Activated T-cell treated with anti-CD3 and anti-CD28 coated beads, Interleukin-2, amount 50 U/mL, for 1 hour (primary cell): ENCODE measurements at places on chromosomes 1 and 21.

DNA sequence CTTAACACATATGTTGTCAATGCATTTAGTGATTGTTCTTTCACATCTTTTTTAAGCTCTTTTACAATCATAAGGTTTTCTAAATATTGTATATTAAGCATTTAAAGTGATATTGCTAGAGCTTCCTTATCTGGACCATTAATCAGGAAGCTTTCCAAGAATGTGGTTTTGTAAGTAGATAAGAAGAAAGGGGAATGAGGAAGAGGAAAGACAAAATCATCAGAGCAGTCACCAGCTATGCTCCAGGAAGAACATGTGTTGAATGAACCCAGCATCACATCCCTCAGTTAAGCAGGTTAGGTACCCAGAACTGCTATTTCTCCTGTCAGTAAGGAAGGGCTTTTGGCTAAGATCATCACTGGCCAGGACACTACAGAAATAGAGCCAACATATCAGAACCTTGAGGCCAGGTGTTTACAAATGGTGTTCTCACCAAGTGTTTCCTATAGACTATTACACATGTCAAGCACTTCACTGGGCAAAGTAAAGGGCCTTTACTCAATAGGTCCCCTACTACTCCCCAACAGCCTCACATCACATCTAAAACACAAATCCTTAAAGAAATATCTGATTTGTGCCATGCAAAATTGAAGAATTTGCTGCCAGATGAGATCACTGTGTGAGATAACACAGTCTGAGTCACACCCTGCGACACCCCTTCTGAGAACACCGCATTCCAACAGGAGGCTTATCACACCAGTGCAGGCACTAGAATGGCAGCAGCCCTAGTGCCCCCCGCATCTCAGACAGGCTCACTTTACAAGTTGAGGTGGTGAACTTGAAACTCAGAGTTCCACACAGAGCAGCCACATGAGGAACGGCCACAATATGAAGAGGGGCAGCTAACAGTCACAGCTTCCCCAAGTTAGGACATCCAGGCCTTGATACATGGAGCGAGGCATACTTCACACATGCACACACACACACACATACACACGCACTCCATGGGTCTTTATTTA is 1.8 kb upstream of the SPRR2A start:
- DNase-seq, result no peak

GRCh38 chr1:89064632-89065031 is 376 bp downstream of the GBP1 start:
- no peak for DNase-seq

DNA sequence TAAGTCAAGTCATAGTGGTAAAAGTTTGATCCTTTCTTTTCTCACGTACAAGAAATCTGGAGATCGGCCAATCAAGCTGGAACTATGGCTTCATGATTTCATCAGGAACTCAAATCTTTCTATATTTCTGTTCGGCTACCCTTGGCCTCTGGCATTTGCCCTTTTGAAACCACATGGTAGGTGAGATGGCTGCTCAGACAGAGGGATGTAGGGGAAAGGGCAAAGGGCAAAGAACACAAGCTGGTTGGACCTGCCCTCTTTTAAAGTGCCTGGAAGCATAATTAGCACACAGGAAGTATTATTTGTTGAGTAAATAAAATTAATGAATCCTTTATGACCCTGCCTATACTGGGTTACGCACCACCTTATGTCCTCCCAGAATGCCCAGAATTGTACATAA is 11.5 kb upstream of the RGS1 start:
- DNase-seq, result no peak

DNA sequence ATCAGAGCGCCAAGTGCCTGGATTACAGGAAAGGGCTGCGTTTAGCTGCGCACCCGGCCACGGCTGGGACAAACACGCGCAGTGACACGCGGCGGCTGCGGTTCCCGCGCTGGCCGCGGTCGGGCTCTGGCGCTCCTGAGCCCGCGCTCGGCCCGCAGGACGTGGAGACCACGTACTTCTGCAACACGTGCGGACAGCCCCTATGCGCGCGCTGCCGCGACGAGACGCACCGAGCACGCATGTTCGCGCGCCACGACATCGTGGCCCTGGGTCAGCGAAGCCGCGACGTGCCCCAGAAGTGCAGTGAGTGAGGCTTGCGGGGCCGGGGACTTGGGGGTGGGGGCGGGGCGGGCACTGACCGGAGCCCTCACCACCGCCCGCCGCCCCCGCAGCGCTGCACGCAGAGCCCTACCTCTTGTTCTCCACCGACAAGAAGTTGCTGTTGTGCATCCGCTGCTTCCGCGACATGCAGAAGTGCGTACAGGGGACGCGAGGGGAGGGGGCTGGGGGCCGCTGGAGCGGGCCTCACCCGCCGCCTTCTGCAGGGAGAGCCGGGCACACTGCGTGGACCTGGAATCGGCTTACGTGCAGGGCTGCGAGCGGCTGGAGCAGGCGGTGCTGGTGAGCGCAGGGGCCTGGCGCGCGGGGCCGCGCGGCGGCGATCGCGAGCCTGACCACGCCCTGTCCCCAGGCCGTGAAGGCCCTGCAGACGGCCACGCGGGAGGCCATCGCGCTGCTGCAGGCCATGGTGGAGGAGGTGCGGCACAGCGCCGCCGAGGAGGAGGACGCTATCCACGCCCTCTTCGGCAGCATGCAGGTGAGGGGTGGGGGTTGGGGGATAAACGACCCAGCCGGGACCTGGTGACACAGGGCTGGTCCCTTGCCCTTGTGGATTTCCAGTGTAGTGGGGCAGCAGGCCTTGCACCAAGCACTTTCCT is 3.1 kb downstream of the RNF207 start:
- DNase-seq, result peak; percentile 35

DNA sequence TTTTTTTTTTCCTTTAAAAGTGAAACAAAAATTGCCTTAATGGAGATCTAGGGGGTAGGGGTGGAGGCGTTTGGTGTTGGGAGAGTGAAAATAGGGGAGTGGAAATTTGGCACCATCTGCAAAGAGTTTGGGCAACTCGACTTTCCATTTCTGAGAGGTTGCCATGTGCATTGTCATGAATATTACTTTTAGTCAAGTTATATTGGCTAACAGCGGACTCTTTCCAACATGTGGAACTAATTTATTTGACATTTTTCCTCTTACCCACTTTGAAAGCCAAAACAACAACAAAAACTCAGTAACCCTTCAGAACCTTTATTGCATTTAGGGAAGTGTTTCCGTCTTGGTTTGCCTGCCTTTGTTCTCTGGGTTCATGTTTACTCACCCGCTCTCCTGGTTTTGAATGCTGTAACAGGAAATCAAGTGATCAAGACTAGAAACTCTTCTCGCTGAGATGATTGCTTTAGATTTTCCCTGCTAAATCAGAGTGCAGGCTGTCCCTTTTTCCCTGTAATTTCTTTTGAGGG is 70.4 kb downstream of the CACHD1 start:
- no peak for DNase-seq

DNA sequence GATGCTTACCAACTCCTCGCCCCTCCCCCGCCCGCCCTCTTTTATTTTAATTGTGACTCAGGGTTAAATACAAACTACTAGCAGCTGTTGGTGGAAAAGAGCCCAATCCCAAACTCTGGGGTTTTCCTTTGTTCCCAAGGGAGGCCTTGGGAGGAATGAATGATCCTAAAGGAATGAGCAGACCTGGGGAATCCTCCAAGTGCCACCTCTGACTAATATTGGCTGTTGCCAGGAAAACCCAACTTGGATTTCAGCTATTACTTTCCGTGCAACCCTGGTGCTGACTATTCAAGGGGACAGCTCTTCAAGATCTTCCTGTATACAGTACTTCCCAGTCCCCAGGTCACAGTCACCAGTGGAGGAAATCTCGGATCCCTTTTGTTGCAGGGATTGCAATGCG is 1.3 kb upstream of the S100A10 start:
- no peak for DNase-seq

- DNase-seq, result no peak
These were observed 184.5 kb downstream of the CHRM3 start for GRCh38 chr1:239570878-239571277.

DNA sequence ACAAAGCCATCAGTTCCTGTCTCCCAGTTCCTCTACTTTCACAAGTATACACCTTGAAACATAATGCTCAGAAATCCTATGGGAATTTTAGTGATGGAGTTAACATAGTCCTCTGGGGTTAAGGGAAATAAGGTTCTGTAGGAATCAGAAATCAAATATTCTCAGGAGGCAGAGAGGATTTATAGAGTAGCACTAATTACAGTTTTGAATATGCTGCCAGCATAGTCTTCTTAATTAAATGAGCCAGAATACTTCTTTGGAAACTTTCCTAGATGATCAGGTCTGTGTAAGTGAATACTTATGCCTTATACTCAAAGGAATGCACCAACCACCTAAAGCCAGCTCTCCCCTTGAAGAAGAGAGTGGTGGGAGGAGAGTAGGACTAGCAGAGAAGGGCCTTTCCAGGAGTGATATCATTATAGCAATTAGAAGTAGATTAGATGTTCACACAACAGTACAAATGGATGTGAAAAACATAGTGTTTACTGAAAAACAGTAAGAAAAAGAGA is 31.4 kb upstream of the DIRAS3 start:
- DNase-seq, result no peak

DNA sequence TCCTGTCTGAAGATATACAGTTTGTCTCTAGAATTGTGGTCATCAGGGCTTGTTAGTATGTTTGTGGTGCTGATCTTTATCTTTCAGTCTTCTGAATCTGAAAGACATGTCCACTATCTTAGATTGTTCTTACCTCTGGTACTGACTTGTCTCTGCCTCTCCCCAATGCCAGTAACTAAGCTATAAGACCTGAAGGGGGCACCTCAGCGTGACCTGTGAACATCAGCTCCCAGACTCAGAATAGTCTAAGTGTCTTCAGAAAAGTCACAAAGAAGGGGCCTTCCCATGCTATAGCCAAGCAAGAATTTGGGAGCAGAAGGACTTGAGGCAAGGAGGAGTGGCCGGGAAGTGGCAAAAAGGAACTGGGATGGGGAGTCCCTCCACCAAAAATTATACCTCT is 178.1 kb downstream of the NTNG1 start:
- DNase-seq, result no peak

DNA sequence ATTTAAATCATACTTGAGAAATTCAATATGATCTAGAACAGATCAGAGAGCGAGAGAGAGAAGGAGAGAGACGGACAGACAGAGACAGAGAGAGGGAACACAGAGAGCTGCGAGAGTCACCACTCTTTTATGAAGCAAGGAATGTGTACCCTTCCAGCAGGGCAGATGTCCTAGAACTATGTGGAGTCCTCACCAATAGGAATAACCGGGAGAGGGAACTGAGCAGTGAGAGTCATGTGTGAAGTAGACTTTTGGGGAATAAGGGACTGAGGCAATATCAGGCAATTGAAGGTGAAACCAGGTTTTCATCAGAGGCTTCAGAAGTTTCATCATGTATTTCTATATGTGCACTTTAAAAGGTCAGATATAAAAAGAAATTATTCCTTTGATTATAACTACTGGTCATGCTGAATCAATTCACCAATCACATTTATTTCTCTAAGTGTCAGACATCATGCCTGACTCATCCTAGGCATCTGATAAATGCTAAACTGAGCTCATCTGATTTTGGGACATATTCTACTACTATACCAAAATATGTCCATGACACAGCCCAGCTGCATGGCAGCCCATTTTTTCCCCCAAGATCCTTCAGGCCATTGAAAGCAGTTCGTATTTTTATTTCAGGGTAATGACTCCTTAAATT is 22.4 kb downstream of the VTCN1 start:
- no peak for DNase-seq

GRCh38 chr1:91221017-91221416 is 183.6 kb downstream of the HFM1 start:
- no peak for DNase-seq

DNA sequence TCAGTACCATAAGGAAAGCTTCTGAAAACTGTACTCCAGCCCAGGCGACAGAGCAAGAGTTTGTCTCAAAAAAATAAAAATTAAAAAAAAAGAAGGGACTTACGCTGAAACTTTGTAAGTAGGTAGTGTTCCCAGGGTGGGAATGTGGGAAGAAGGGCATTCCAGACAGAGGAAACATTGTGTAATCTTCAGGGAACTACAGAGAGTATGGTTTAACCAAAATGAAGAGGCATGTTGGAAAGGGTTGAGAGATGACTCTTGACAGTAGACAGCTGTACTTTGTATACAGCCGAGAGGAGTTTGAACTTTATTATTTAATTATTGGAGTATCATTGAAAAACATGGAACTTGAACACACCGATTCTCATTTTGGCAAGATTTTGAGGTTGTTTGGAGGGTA is 43.0 kb downstream of the PPP2R5A start:
- DNase-seq, result no peak

- DNase-seq, result no peak
These were observed 239.3 kb downstream of the KCNJ6 start for GRCh38 chr21:37677006-37677405.

GRCh38 chr21:42343101-42343500 is 7.7 kb downstream of the TFF2 start:
- DNase-seq, result no peak

- no peak for DNase-seq
These were observed 59.9 kb downstream of the LRRC8C start for GRCh38 chr1:89692601-89693521.

- DNase-seq, result no peak
These were observed 56.5 kb downstream of the RHOU start for GRCh38 chr1:228791791-228792190.

GRCh38 chr1:245181158-245181517 is 26.4 kb downstream of the KIF26B start:
- DNase-seq, result no peak

DNA sequence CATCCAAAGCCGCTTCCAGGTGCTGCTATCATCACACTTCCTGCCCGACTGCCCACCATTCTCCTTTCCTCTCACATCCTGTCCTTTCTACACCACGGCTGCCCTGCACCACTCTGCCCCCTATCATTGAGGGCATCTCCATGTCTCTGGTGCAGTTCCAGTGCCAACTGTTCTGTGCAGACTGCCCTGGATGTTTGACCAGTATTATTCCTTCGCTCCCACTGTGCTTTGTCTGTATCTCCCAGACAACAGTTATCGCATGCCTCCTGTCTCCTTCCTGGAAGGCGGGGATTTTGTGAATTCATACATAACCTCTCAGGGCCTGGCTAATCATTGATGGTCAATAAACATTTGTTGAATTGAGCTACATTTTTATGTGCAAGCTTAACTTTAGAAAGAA is 63.6 kb upstream of the GNG12 start:
- DNase-seq, result no peak

DNA sequence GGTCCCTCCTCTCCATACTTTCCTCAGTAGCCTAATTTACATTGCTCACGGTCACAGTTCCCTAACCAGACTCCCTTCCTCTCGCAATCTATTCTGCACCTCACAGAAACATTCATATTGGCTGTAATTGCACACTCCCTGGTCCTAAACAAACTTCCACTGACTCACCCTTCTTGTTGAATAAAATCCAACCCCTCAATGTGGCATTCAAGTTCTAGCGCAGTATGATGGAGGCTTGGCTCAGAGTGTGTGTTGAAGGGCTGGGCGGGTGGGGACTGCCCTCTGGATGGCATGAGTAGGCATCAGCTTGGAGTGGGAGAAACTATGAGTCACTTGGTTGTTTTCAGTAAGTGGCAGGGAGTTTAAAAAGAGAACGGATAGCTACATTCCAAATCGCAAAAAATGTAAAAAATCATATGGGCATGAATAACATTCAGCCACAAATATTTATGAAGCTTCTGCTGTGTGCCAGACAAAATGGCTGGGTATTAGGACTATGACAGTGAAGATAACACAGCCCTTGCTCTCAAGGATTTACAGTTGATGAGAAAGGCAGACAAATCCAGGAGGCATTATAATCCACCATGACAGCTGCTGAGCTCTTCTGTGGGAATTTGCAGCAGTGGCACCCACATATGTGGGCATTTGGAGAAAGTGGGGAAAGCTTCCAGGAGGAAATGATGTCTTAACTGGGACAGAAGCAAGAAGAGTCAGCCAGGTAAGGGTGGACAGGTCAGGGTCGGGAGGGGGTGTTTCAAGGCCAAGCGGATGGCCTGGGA is 42.2 kb upstream of the LYST start:
- DNase-seq, result no peak

GRCh38 chr21:37688952-37689659 is 227.2 kb downstream of the KCNJ6 start:
- DNase-seq, result no peak
